ENCODE measurements at places on chromosomes 7 and 10. TPM values are rescaled to one million over a fixed set of nuclear protein-coding genes. Genes with fewer than 3 reads are reported as not detected.

The RFC2 gene
- total RNA-seq, result 80.4 TPM

The CFAP70 gene
- 0.84 TPM for total RNA-seq

The ACTA2 gene
- 7.0 TPM for total RNA-seq

- no peak for DNase-seq
Observed at GRCh38 chr7:85097844-85098243, 89.0 kb downstream of the SEMA3D start.
